ENCODE measurements at places on chromosomes 1 and 21.

- DNase-seq = no peak
Observed at GRCh38 chr1:68165665-68166064, 66.7 kb downstream of the WLS start.

GRCh38 chr1:192977089-192977706 lies 82.0 kb downstream of the UCHL5 start:
- no peak for DNase-seq

GRCh38 chr1:204434116-204434755 lies 22.6 kb upstream of the PPP1R15B start:
- DNase-seq = no peak

DNA sequence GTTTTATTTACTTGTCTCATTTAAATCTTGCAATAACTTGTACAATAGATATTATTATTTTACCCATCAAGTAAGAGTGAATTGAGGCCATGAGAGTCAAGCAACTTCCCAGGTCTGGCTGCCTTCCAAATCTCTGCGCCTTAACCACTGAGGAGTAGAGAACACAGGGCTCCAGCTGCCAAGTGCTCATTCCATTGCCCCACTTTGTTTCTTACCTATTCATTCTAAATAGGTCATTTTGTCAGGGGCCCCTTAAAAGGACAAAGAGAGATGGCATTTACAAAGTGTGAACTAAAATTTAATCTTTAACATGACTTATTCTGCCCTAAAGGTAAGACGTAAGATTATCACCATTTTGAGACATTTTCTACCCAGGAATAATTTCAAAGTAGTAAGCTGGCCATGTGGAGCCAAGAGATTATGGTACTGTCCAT lies 3.5 kb downstream of the PPP1R15B start:
- DNase-seq = no peak

DNA sequence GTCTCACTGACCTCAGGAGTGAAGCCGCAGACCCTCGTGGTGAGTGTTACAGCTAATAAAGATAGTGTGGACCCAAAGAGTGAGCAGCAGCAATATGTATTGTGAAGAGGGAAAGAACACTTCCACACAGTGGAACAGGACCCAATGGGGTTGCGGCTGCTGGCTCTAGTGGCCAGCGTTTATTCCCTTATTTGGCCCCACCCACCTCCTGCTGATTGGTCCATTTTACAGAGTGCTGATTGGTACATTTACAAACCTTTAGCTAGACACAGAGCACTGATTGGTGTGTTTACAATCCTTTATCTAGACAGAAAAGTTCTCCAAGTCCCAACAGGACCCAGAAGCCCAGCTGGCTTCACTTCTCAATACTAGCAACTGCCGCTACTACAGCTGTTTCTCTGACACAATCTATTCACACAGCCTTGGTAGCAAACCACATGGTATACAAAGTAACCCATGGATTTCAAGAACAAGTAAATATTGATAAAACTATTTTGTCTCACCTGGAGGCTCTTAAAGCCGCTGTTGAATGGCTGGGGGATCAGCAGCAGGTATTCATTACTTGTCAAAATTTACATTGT lies 25.3 kb upstream of the ITLN1 start:
- no peak for DNase-seq

- no peak for DNase-seq
Observed at GRCh38 chr1:65059930-65060538, 88.0 kb upstream of the AK4 start.

- DNase-seq = no peak
Observed at GRCh38 chr1:97424209-97424608, 496.6 kb downstream of the DPYD start.

GRCh38 chr1:167465743-167466142 lies 52.6 kb downstream of the CD247 start:
- no peak for DNase-seq

- DNase-seq = no peak
Observed at GRCh38 chr1:67174716-67175284, 8.5 kb downstream of the IL23R start.

- no peak for DNase-seq
Observed at GRCh38 chr21:46215436-46216131, 13.0 kb downstream of the LSS start.

- DNase-seq = no peak
Observed at GRCh38 chr1:119260506-119260905, 108.1 kb upstream of the HAO2 start.

- no peak for DNase-seq
Observed at GRCh38 chr1:220513834-220514233, 14.1 kb upstream of the MARK1 start.

- no peak for DNase-seq
Observed at GRCh38 chr21:34113842-34114241, 40.5 kb downstream of the MRPS6 start.

DNA sequence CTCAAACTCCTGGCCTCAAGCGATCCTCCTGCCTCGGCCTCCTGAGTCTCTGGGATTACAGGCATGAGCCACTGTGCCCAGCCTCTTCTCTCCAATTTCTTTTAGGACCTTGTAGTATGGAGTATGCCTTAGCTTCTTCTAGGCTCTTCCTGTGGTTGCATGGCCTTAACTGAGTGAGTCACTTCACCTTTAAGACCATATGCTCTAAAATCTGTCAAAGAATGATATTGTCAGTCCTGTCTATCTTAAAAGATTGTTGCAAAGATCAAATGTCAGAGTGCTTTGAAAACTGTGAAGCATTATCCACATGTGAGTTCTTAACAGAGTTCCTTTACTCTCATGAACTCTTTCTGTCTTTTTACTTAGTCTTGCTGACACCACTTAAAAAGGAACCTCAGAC lies 37.2 kb downstream of the ATP2B4 start:
- DNase-seq = no peak

- DNase-seq = no peak
Observed at GRCh38 chr1:205438213-205439158, 16.6 kb upstream of the LEMD1 start.

- no peak for DNase-seq
Observed at GRCh38 chr1:60679524-60680375, 402.6 kb upstream of the NFIA start.

DNA sequence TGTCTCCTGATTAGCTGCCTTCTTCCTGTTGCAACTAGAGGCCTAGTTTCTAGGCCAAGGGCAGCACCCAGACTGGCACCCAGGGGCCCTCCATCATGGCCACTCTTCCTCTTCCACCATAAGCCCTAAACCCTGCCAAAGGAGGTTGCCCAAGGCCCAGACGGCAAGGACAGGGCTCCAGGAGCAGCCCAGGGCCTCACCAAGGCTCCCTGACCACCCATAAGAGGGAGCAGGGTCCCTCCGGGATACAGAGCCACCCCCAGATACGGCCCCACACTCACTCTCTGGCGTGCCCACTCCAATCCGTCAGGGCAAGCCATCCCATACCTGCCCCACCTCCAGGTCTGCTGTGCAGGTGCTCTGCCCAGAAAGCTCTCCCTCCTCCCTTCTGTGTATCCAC lies 79.9 kb downstream of the ITPKB start:
- no peak for DNase-seq

- DNase-seq = no peak
Observed at GRCh38 chr1:116952738-116953275, 43.1 kb downstream of the PTGFRN start.

- no peak for DNase-seq
Observed at GRCh38 chr1:53198241-53198651, 1.6 kb downstream of the CPT2 start.

GRCh38 chr1:44714944-44715571 lies 15.9 kb downstream of the RNU5D-1 start:
- DNase-seq = peak; percentile 37

- no peak for DNase-seq
Observed at GRCh38 chr1:113040718-113041412, 32.1 kb upstream of the LRIG2 start.

GRCh38 chr21:45019076-45019886 lies 55.1 kb upstream of the ADARB1 start:
- no peak for DNase-seq

DNA sequence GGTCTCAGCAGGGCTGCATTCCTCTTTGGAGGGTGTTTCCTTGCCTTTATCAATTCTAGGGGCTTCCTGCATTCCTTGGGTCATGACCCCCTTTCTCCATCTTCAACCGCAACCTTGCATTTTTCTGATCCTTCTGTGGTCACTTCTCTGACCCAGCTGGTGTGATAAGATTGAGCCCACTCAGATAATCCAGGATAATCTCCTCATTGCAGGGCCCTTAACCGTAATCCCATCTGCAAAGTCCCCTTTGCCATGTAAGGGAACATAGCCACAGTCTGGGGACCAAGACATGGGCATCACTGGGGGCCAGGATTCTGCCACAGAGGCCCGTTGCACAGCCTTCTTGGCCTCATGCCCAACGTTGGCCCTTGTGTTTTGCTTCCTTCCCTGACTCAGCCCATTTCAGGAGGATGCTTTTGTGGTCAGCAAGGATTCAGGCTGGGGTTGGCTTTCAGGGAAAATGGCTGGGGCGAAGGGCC lies 35.0 kb upstream of the IL19 start:
- no peak for DNase-seq

DNA sequence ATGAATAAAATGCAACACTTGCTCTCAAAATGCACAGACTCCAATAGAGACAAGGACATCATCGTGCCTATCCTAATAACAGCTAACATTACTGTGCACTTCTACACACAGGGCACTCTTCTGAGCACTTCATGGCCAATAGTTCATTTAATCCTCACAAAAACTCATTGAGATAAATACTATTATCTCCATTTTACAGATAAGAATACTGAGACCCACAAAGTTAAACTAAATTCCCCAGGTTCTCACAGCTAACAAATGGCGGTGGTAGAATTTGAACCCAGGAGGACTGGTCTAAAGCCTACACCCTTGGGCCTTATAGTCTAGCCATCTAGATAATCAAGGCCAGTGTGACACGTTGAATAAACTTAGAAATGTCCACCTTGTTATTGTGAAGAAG lies 328.6 kb downstream of the RRAGC start:
- no peak for DNase-seq

DNA sequence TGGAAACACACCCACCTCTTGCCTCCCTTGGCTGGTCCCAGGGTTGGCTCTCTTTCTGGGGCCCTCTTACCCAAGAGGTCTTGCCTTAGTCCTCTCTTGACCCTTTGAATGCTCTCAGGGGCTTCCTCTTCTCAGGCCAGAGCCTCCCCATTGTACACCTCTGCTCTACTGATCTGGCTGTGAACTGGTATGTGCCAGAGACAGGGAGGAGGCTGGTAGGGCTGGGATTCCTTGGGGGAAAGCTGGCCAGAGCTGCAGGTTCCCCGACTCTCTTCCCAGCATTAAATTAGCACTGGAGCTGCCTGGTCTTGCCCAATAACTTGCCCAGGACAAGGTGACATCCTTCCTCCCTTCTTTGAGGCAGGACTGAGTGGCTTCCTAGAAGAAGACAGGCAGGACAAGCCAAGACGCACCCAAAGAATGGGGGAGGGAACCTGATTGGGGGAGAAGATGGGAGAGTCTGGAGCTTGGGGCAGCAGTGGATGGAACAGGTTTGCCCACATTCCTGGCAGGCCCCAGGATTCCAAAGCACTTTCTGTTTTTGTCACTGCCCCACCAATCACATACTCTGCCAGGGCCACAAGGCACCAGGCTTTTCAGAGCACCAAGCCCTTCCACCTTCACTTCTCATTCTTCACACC lies 37.2 kb upstream of the CITED4 start:
- no peak for DNase-seq

- no peak for DNase-seq
Observed at GRCh38 chr1:223486366-223486765, 93.2 kb downstream of the CCDC185 start.

- no peak for DNase-seq
Observed at GRCh38 chr1:10793129-10793651, 3.3 kb downstream of the CASZ1 start.

GRCh38 chr1:88892357-88892877 lies 1.1 kb upstream of the GTF2B start:
- no peak for DNase-seq

GRCh38 chr1:166379447-166379846 lies 212.6 kb upstream of the FAM78B start:
- DNase-seq = no peak

DNA sequence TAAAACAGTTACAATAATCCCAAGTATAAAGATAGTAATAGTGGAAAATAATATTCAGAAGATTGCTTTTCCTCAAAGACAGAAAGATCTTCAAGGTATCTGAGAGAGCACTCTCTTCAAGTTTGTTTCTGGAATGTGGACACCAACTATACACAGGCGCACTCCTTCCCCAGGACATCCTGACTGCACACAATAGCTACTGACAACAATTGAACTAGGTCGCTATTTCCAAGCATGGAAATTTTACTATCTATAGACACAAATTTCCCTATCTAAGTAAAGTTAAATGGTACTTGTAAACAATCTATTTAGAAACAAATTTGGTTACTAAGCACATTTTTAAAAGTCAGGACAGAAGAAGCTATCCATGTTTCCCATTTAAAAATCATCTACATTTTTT lies 19.1 kb downstream of the ARHGAP29 start:
- DNase-seq = no peak

- no peak for DNase-seq
Observed at GRCh38 chr1:55560266-55560665, 345.1 kb upstream of the USP24 start.

GRCh38 chr1:220500372-220500771 lies 27.6 kb upstream of the MARK1 start:
- no peak for DNase-seq

DNA sequence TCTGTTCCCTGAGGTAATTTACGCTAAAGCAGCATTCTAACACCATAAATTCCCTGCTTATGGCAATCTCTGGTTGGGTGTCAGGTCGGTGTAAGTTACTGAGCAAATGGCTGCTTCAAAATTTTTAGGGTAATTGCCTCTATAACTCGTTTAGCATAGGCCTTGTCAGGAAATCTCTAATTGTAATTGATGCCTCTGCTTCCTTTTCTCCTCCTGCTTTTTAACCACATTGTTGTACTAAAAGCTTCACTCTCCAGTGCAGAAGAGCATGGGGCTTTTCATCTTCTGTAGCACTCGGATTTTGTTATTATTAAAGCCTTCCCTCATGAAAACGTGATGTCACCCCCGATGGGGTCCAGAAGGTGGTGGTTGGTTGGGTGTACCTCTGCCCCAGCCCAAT lies 141.6 kb upstream of the NBPF11 start:
- no peak for DNase-seq

GRCh38 chr21:43188592-43189210 lies 19.9 kb downstream of the CRYAA start:
- DNase-seq = no peak

DNA sequence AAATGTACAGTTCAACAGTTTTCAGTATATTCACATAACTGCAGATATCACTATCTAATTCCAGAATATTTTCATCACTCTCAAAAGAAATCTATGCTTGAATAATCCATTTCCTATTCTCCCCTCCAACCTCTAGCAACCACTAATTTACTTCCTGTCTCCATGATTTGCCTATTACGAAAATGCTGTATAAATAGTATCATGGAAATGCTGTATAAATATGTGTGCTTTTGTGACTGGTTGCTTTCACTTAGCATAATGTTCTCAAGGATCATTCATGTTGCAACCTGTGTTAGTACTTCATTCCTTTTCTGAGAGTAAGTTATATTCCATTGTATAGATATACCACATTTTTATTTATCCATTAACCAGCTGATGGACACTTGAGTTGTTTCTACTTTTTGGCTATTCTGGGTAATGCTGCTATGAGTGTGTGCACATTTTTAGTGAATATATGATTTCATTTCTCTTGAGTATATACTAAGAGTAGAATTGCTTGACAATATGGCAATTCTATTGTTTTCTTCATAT lies 115.6 kb downstream of the TNFSF18 start:
- no peak for DNase-seq

Measured in stimulated activated CD8-positive, alpha-beta memory T cell treated with anti-CD3 and anti-CD28 coated beads, Interleukin-2, amount 100 ng/mL, for 1 hour (primary cell).